NCI-H187 (cell line): ENCODE measurements at places on chromosomes 12 and 14.

- no peak for DNase-seq
Observed at GRCh38 chr12:20410734-20411133, 42.4 kb downstream of the PDE3A start.

DNA sequence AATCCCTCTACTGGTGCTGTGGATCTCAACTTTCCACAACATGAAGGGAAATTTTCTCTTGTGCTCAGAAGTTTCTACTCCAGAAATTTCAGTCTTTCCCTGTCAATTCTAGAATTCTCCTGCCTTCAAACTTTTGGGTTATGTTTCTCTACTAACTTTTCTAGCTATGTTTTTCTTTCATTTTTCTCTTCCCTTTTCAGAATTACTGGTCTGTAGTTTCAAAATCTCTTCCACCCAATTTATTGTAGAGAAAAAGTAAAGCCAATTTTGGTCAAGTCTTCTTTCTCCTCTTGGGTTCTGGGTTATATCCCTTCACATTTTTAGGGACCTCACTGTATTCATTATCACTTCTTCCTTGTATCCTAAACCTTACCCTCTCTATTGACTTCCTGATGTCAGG lies 18.9 kb downstream of the CNTN1 start:
- DNase-seq, result no peak

GRCh38 chr12:122096591-122097149 lies 18.1 kb downstream of the MLXIP start:
- DNase-seq, result no peak

GRCh38 chr12:29427964-29428363 lies 47.0 kb upstream of the ERGIC2 start:
- DNase-seq, result no peak

- DNase-seq, result no peak
Observed at GRCh38 chr14:90559811-90560492, 163.1 kb downstream of the CALM1 start.

GRCh38 chr12:63098851-63099250 lies 52.1 kb downstream of the AVPR1A start:
- DNase-seq, result no peak

DNA sequence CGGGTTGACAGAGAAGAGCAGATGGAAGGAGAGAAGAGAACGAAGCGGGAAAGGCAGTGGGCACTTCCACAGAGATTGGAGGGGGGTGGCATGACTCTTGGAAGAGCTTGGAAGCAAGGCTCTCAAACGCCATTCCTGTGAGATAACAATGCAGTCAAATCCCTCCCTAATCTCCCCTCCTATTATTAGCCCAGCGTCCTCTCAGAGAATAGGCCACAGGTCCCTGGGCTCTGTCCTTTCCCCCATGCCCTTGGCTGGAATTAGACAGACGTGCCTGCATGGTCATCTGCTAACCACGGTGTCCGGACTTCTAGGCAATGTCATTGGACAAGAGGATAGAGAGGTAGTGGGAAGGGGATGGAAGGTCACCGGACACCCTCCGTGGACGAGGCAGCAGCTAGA lies 8.0 kb upstream of the MYH7 start:
- no peak for DNase-seq

- no peak for DNase-seq
Observed at GRCh38 chr12:106767954-106768822, 6.3 kb upstream of the RIC8B start.

DNA sequence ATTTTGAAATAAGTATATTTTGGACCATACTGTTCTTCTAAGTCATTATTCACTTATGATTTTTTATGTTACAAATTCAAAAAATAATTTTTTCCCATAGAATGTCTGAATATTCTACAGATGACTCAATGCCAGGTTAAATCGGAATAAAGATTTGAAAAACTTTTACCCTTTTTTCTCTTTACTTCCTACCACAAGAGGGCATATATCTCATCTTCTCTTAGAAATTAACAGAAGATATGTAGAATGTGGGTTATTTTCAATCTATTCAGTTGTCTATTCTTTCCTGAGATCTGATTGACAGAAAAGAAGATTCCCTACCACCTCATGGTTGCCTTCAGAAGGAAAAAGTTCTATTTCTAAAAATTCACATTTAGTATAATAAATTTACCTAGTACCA lies 53.0 kb upstream of the KITLG start:
- no peak for DNase-seq

DNA sequence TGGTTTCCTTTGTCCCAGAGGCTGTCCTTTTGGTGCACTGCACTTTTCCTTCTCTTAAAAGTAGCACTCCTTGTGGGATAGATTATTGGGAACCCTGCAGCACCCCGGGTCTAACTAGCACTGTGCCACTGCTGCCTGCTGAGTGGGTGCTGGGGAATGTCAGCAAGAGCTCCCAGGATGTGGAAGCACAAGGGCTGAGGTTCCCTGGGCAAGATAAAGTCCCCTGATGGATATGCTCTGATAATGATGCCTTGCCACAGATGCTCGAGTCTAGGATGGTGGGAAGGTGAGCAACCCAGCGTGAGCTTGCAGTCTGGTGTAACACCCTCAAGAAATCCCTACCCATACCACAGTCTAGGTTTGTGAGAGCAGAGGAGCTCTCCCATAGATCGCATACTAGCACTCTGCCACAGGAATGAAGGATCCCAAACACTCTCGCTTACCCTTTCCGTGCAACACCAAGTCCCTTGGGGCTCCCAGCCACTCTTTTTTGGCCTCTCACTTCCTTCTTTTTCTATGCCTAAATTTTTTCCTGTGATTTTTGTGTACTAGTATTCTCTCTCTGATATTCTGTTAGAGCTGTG lies 32.6 kb downstream of the USP15 start:
- no peak for DNase-seq

- no peak for DNase-seq
Observed at GRCh38 chr12:128276471-128276870, 9.5 kb downstream of the TMEM132C start.

DNA sequence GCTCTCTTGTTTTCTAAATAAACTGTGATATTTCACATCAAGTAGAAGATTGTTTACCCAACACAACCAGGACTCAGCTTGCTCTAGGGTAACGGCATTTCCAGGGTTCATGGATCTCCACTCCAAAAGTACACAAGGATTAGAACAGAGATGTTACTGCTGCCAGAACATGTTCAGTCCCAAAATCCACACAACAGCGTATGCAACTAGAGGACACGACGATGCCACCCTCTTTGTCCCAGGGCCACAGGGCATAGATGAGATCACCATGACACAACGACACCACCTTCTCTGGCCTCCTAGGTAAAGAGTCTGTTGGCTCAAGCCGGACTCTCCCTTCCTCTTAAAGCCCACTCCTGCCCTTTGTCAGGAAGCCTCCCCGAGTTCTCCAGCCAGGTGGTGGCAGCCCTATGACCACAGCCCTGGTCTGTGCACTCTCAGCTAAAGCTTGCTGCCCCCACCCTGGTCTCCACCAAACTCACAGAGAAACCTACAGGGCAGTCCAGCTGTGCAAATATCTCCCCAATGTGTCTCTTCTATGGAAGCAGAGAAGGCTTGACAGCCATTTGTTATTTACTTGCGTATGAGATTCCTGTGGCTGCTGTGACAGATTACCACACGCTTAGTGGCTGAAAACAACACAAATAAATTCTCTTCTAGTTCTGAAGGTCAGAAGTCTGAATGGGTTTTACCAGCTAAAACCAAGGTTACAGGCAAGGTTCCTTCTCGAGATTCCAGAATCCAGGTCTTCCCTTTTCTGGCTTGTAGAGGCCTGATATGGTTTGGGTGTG lies 10.3 kb downstream of the CLMN start:
- DNase-seq, result no peak

- no peak for DNase-seq
Observed at GRCh38 chr14:104393898-104394381, 185.6 kb upstream of the C14orf180 start.

DNA sequence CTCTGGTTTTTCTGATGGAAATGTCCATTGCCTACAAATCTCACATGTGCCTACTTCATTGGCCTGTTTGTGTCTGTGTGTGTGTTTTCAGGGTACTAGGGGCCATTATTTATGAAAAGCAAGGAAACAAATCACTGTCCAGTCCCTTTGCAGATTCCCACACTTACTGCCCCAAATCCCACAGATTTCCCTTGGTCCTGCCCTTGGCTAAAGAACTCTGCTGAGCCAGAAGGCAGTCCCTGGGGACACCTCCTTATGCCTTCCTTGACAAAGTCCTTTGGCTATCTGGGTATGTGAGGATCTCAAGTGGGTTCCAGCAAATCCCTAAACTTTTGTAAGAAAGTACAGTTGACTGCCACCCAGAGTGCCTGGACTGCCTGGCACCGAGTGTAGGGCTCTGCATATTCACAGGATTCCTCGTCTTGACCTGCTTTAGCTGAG lies 388.1 kb downstream of the BCAT1 start:
- no peak for DNase-seq

DNA sequence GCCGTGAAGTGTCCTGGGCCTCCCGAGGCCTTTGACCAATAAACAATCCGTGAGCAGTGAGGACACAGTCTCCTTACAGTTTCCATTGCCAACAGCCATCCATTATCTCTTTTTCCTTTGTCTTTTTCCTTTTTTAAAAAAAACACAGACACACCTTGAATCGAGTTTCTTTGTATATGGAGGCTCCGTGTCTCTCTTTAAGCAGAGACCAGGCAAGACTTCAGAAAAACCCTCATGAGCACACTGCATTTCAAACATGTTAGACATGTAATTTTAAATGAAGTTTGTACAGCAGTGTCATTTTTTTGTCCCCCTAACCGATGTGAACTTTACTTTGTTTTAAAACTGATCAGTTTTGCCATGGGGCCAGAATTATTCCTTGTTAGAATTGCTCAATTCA lies 111.1 kb downstream of the SPTSSA start:
- DNase-seq, result no peak

DNA sequence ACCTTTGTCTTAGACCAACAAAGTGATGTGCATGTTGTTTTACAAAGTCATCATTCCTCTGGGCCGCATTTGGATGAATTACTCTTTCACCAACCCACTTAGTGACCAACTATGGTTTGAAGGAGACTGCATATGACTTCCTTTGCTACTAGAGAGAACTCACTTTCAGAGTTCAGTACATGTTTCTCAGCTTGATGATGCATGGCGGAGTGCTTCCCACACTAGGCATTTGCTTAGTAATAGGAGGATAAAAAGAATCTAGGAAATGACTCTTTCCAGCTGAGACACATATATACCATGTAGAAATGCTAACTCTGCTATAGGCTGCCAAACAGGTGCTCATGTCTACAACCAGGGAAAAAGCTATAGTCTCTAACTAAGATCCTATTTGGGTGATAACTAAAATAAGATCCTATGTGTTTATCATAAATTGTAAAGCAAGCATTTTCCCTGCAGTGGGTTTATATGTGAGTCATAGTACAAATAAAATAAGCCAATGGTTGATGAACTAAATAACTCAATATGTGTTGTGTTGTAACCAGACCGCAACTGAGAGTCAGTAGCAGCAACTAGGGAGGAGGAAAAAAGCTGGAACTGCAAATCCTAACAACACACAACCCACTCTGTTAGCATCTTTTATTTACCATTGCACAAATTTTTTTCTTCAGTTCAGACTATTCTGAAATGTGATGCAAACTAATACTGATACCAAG lies 87.2 kb downstream of the TSPAN8 start:
- no peak for DNase-seq

GRCh38 chr12:108148521-108149074 lies 19.5 kb downstream of the WSCD2 start:
- no peak for DNase-seq

DNA sequence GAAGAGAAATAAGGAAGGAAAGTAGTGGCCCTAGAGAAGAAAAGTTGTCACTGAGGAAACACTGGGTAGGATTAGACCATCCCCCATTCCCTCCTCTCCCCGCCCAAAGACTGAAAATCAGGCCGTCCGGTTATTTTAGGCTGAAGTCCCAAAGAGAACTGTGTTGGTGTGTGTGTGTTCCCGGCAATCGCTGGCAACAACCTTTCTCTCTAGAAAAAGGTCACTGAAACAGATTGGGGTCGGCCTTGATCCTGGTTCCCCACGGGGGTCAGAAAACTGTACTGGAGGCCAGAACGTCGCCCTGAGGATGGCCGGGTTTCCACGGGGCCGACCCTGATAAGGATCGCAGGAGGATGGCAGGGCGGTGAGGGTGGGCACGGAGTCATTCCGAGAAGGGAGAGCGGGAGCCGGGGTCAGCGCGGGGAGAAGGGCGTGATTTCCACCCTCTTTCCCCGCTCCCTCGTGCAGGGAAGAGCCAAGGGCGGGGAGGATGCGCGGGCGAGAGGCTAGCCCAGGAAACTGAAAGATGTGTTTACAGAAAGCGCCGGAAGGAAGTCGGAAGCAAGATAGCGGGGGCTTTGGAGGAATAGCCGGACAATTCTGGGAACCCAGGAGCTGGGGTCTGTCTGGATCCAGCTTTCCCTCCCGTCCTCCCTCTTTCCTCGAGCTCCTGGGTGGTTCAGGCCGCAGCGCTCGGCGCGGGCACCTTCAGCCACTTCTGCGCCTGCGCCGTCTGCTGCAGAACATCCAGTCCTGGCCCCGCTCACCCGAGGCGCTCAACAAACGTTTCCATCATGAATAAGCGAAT lies 25.3 kb upstream of the SPTLC2 start:
- no peak for DNase-seq

DNA sequence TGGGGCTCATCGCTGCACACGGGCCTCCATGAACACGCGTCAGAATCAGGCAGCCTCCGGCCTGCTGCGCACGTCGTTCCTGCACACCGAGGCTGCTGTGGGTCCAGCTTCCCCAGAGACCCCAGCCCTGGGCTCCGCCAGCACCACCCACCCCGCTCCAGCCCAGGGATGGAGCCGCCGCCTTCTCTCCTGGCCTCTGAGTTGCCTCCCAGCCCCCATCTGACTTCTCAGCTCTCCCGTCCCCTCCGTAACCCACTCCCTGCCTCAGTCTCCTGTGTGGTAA lies 253.9 kb upstream of the SFSWAP start:
- DNase-seq, result no peak

- no peak for DNase-seq
Observed at GRCh38 chr12:643475-644302, 19.6 kb downstream of the NINJ2 start.

- no peak for DNase-seq
Observed at GRCh38 chr12:58384196-58384595, 442.8 kb downstream of the ATP23 start.

DNA sequence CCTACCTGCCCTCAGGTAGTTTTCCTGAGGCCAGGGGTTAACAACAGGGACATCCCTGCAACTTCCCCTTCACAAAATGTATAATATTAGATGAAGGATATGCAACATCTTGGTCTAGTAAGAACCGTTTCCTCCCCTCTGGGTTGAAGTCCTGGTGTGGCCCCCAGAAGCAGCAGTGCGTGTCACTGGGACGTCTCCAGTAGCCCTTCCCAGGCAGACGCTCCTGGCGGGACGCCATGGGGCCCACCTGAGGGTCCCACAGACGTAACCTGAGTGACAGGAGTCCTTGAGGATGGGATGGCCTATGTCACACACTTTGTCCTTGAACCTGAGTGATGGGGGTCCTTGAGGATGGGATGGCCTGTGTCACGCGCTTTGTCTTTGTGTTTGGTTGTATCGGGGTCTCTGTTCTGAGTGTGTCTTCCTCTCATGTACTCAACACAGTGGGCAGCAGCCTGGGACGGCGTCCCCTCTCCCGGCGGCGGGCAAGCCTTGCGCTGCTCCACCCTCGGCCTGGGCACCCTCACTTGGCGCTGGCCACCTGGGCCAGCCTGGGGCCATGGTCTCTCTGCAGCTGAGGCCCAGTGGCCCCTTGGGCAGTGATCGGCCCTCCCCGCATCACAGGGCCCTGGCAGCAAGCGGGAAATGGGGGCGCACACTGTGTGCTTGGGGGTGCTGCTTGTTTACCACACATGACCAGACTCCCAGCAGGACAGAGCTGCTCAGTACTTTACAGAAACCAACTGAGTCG lies 14.3 kb upstream of the AMN start:
- no peak for DNase-seq
